Left forelimb (tissue), 1 donor: ENCODE measurements at places on chromosomes 7 and 10.

GRCh38 chr10:1530871-1531517 lies 206.3 kb downstream of the ADARB2 start:
- no peak for DNase-seq

DNA sequence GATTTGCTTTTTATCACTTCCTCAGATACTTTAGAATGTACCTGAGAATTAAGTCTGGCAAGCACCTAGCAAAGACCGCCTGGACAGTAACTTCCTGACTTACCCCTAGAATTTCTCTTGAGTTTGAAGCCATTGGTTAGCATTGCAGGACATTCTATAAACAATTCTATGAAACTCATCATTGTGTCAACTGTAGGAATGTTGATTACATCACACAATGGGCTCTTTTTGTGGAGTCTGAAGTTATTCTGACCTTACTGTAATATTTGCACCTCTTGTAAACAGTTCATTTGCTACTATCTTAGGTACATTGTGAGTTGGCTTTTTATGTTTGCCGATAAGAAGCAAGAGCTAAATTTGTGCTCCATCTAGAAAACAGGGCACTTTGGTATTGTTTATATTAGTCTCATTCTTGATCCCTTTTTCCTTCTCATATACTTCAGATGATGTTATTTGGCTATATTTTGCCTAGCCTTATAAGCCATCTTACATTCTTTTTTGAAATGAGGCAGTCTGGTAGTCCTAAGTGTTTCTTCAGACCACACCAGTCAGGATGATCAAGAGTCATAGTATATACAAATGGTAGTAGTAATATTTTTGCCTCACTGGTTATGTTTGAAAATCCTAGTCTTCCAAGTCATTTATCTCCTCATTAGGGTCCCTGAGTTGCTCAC lies 52.4 kb downstream of the CASD1 start:
- DNase-seq: no peak

GRCh38 chr7:55188590-55189138 lies 169.8 kb downstream of the EGFR start:
- DNase-seq: no peak

DNA sequence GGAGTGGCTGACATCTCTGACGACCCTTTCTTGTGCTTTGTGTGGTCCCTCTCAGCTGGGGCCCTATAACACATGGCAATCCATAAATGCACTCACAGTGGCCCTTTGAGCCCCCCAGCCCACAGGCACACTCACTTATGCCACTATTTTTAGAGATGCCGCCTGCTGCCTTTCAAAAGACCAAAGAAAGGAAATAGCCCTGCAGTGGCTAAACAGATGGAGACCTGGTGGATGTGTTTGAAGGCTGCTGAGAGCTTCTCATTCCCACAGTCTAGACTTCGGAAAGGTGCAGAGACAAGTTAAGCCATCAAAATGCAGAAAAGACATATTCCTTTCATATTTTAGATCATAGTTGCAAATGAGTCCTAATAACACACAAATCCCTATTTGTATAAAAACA lies 42.0 kb upstream of the PDZD8 start:
- no peak for DNase-seq

DNA sequence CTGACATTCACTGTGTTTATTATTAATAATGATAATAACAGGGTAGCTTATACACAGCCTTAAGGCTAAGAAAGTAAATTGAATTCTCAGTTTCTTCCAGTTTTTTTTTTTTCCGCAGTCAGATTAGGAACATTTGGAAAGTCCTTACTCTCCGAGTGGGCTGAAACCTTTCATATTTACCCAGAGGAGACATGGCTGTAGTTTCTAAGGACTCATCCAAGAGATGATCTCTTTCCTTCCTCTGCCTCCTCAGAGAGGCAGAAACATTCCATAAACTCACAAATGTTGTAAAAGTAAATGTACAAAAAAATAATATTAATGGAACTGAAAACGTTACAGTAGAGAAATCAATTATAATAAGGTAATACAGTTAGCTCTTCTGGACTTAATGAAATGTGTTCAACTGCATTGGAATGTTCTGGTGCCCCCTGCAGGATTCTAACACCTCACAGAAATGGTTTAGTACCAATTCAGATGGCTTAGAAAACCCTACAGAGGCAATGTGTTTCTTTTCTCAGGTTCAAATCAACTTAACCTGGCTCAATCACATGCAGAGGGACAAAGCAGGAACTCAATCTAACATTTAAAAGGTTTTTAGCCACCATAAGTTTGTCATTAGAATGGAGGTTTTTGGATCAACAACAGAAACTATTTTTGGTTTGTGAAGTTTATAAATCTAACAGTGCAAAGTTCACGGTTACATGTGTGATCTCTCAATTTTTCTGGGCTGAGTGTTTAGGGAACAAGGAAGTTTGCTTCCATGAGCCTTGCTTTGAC lies 71.7 kb downstream of the ICA1 start:
- DNase-seq: no peak

DNA sequence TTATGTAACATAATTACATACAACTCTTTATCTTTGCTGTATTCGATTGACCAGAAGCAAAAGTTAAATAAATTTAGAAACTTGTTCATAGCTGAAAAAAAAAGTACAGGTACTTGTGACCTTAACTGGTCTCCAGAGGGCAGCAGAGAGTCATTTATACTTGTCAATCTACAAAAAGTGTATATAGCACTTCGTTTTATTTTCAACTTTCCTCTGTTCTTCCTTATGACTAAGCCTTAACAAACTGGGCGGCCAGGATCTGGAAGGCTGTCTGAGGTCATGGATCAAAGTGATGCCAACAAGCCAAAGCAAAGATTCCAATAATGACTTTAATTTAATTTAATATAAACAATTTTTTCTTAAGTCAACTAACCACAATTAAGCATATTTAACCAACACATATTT lies 29.8 kb downstream of the C10orf67 start:
- DNase-seq: no peak

GRCh38 chr7:37108615-37109014 lies 340.0 kb downstream of the ELMO1 start:
- no peak for DNase-seq
